ENCODE measurements at places on chromosomes 6 and 20.

DNA sequence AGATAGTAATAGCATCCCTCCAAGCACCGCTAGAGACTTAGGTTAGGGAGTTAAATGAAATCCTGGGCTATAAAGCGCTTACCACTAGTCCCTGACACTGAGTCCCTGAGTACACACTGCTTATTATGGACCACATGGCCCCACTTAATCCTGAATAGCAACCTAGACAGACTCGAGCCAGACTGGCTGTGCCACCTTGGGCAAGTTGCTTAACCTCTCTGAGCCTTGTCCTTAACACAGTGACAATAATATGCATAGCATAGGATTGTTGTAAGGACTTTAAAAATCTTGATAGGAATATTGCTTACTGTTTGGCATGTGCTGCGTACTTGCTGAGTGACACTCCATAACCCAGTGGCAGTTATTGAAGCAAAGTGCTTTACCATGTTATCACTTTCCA is 125.6 kb upstream of the SASH1 start:
- DNase-seq = no peak

DNA sequence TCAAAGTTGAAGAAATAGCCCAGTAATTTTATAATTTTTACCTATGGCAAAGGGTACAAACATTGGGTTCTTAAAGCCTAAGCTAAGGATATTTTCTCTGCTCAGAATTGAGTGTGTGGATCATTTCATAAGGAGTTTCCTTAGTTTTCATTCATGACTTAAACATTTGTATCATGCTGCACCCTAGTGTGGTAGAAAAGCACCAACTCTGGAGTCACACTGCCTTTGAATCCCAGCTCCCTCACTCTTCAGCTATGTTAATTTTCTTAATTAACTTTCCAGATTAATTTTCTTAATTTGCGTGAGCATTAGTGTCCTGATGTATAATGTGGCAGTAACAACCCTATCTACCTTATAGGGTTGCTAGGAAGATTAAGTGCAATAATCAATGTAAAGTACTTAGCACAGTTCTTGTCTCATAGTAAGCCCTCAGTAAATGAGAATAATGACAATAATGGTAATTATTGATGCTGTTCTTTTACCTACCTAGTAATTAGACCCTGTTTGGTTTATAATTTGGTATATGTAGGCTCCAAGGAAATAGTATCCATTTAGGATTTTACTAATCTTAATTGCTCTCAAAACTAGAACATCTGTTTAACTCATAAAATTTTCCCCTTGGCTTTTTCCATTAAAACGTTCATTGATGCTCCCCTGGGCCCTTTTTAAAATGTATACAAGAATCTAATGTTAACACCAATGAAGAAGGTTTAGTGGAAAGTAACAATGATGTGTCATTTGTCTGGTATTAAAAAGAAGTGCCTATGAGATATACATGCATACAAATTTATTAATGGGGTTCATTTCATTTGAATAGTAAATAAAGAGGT is 31.6 kb downstream of the DSE start:
- DNase-seq = no peak

- no peak for DNase-seq
Measured at GRCh38 chr6:123171341-123172115, 175.5 kb downstream of the CLVS2 start.

DNA sequence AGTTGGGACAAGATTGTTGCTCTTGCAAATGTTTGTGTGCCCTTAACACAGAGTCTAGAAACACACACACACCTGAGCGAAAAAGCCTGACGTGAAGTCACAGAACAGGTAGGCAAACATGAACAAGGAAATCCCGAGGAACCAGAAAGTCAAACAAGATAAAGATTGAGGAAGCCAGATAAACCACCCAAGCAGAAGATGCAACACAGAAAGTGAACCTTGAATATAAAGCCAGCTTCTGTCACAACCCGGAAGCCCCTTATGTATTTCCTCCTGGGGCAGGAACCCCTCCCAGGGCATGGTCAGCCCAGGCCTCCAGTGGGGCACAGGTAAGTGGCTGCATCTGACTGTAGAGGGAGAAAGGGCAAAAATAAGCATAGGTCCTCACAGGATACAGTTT is 158.2 kb upstream of the SUPT3H start:
- DNase-seq = no peak

DNA sequence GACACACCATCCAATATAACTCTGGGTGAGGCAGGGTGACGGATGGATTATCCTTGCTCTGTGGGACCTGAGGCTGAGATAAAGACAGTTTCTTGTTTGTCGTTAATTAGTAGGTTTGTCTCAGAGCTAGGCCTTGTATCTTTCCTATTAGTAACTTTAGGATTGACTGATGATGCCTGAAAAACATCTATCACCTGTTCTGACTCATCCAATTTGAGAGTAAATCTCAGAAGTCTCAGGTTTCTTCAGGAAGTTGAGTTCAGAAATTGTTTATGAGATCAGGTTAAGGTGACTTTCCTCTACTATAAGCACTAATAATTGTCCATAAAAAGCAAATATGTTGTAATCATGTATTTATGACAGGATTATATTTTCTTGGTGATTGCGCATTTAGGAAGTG is 129.5 kb upstream of the SUPT3H start:
- no peak for DNase-seq

All from lower leg skin (tissue), 4 donors.